ENCODE measurements at places on chromosomes 7 and 10. TPM values are rescaled to one million over a fixed set of nuclear protein-coding genes. Genes with fewer than 3 reads are reported as not detected.

The AMPH gene
- total RNA-seq, result 7.3 TPM

DNA sequence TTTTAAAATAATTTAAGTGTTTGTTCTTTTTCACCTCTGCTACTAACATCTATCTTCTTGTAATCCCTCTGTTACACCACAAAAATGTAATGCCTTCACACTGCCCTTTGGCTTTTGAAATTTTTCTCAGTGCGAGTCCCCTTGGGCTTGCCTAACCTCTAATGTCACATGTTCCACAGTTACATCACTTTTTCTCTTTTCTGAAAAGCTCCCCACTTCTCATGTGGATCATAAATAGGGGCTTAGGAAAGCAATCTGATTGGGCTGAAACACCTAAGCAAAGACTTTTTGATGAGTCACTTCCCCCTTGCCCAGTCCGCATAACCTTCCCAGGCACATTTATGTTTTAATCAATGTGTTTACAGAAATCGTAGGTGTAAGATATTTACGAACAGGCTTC, 288.2 kb downstream of the IPMK start:
- DNase-seq, result peak; percentile 86

GRCh38 chr7:22208799-22209198, 148.2 kb downstream of the RAPGEF5 start:
- DNase-seq, result no peak

The OPN1SW gene
- not detected for total RNA-seq

GRCh38 chr10:101580486-101581399, 7.3 kb downstream of the POLL start:
- no peak for DNase-seq

GRCh38 chr7:117827862-117828261, 45.4 kb downstream of the CTTNBP2 start:
- peak; percentile 97 for DNase-seq

The DLG5 gene
- total RNA-seq, result 16.8 TPM

The PRKG1 gene
- 3.4 TPM for total RNA-seq

The EPO gene
- total RNA-seq, result not detected

The CYP3A5 gene
- not detected for total RNA-seq

GRCh38 chr7:4659551-4660286, 22.4 kb upstream of the FOXK1 start:
- no peak for DNase-seq
